Stimulated activated CD4-positive, alpha-beta T cell treated with anti-CD3 and anti-CD28 coated beads, Interleukin-1b, Interleukin-23, amount 100 ng/mL, for 24 hours (primary cell): ENCODE measurements at places on chromosomes 5 and 9.

DNA sequence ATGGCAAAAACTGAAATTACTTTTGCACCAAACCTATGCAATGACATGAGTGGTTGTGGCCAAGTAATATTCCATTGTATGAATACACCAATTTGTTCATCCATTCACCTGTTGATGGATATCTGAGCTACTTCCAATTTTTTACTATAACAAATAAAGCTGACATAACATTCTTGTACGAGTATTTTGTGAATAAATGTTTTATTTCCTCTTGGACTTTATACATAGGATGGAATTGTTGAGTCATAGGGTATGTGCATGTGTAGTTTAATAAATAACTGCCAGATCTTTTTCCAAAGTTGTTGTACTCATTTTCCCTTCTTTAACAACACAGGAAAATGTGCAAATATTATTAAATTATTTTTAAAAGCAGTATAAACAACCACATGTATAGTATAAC lies 146.1 kb upstream of the ZNF462 start:
- no peak for DNase-seq

DNA sequence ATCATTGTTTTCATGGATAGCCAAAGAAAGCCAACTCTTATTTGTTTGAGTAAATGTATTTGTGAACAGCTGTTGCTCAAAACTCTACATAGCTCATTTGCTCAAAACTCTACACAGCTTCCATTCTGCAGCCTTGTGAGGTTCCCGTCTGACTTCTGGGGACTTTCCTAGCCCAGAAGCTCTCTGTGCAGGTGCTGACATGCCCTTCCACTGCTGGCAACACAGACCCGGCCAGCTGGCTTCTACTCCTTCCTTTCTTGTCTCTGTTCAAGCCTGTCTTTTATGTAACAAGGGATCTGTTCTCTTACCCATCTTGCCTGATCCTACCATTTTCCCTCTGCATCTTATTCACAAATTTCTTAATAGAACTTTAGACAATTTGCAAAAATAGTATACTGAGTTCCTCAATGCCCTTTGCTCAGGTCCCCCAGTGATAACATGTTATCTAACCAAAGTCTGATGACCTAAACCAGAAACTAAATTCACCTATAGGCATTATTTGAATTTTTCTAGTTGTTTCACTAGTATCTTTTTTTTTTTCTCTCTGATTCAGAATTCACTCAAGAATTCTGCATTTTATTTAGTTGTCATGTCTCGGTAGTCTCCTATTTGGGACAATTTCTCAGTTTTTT lies 556.5 kb upstream of the SEMA6A start:
- no peak for DNase-seq

- DNase-seq = no peak
Observed at GRCh38 chr5:76303921-76304320, 99.2 kb upstream of the IQGAP2 start.

- no peak for DNase-seq
Observed at GRCh38 chr9:20408513-20408912, 213.8 kb downstream of the MLLT3 start.

DNA sequence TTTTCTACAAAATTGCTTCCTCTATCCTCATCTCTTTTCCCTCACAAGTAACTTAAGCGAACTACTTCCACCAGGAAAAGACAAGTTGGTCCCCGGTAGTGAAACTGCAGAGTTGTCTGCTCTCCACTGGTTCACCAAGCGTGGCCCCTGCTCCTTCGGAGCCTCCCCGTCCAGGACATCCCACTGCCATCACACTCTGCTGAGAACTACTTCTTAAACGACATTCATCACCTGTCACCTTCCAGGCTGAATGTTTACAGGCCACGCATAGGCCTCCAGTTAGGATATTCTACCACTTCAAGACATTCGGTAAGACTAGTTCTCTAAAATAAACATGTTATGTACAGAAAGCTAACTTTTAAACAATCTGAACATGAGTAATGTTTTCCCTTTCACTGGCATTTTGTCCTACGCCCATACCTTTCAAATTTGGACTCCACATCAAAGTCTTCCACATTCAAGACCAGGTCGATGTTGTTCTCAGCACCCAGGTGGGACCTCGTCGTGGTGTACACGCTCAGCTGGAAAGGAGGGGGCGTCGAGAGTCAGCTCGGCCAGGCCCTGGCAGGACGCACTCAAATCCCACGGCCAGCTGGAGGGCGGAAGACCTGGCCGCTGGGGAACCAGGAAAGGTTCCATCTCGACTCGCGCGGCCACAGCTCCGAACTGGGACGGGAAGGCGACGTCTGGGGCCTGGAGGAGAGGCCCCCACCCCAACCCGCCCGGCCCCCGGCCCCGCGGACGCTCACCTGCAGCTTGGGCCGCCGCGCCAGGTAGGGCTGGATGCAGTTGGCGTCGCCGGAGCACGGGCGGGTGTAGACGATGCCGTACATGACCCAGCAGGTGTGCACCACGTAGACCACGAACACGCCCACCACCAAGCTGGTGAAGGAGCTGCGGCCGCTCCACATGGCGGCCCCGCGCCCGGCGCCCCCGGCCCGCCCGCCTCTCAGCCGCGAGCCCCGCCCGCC lies 683 bp downstream of the CLPTM1L start:
- DNase-seq = no peak

- DNase-seq = no peak
Observed at GRCh38 chr5:139814191-139814601, 18.6 kb downstream of the PSD2 start.

DNA sequence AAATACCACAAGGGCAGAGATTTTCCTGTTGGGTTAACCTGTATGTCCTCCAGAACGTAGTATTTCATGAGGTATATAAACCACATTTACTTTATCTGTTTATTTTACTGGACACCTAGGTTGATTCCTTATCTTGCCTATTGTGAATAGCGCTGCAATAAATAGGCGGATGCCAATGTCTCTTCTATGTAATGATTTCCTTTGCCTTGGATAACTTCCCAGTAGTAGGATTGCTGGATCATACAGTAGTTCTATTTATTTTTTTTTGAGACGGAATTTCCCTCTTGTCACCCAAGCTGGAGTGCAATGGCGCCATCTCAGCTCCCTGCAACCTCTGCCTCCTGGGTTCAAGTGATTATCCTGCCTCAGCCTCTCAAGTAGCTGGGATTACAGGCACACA lies 15.6 kb upstream of the TUT7 start:
- no peak for DNase-seq

GRCh38 chr5:123147741-123148140 lies 58.7 kb downstream of the PRDM6 start:
- DNase-seq = no peak

GRCh38 chr5:6319116-6319515 lies 59.2 kb downstream of the MED10 start:
- no peak for DNase-seq

- no peak for DNase-seq
Observed at GRCh38 chr5:160852049-160852448, at the start of gene ATP10B. Gene ATP10B (minus strand): TSS chr5:160852211. CDS start chr5:160688074, 164,137 bp downstream.

- DNase-seq = no peak
Observed at GRCh38 chr9:30348904-30349303, 2035.5 kb upstream of the ACO1 start.

- no peak for DNase-seq
Observed at GRCh38 chr5:167128581-167128980, 1162.9 kb upstream of the WWC1 start.

- no peak for DNase-seq
Observed at GRCh38 chr9:36112516-36112915, 24.0 kb upstream of the GLIPR2 start.

- DNase-seq = no peak
Observed at GRCh38 chr5:76794871-76795270, 24.0 kb upstream of the F2RL1 start.

DNA sequence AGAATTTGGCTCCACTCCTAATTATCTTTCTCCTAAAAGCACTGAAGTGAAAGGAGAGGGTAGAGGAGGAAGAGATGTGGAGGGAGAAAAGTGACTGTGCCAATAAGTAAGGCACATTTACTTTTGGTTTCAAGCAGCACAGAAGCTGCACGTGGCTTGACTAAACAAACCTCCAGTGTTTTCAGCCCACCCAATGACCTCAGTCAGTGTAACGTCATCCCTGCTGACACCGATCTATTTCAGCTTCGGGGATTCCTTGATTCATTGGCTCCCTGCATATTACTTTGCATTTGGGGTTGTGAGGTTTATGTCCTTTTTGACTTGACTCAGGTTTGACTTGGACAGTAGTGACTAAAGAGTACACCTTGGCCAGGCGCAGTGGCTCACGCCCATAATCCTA lies 35.6 kb upstream of the NIM1K start:
- DNase-seq = no peak

- no peak for DNase-seq
Observed at GRCh38 chr9:98260635-98261034, 5.2 kb upstream of the TBC1D2 start.

DNA sequence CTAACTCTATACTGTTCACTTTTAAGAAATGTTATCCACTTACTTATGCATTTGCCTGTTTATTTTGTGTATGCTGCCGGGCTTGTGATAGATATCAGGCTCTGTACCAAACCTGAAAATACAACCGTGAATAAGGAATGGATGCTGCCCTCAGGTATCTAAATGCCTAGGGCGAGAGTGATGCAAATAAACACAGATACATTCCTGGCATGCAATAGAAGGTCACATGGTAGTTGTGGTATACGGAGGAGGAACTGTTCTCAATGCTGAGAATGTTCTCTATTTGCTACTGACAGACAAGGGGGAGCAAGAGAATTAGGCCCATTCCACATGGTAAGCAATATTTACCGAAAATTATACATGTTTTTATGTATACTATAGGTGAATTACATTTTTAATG lies 227.8 kb downstream of the ICE1 start:
- no peak for DNase-seq

GRCh38 chr5:111242606-111243005 lies 18.4 kb downstream of the CAMK4 start:
- no peak for DNase-seq

GRCh38 chr5:22238047-22238446 lies 615.1 kb downstream of the CDH12 start:
- DNase-seq = no peak

DNA sequence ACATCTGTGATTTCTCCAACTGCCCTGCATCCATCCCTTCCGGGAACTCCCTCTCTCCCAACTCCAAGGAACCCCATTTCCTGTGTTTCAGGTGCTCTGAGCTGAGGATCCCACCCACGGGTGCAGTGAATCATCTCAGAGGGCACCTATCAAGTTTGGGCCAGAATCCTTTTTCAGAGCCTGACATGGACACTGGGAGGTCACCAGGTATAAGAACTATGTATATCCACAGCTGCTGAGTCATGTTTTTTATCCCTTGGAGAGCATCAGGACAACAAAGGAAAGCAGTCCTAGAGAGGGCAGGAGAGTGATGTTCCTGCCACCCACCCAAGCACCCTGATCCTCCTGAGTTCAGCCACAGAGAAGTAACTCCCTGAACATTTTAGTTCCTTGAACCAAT lies 3.8 kb downstream of the MED27 start:
- no peak for DNase-seq

DNA sequence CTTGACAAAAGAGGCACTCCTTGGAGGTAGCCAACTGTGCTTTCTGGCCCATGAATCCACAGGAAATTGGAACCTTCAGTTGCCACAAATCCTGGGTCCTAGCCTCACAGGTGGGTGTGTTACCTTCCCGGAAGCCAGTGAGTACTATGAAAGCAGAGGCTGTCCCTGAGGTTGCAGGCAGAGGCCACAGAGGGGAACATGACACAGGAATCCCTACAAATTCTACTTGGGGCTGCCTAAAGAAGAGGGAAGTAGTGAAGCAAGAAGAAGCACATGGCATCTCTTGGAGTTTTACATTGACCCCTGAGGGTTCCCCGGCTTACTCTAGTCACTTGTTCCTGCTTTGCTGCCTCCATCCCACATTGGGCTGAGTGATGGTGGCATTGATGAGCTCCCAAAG lies 2.6 kb downstream of the SLC22A5 start:
- no peak for DNase-seq
